ENCODE measurements at places on chromosomes 2 and 18.

- no peak for DNase-seq
Observed at GRCh38 chr18:61998957-61999356, 106.2 kb upstream of the RNF152 start.

DNA sequence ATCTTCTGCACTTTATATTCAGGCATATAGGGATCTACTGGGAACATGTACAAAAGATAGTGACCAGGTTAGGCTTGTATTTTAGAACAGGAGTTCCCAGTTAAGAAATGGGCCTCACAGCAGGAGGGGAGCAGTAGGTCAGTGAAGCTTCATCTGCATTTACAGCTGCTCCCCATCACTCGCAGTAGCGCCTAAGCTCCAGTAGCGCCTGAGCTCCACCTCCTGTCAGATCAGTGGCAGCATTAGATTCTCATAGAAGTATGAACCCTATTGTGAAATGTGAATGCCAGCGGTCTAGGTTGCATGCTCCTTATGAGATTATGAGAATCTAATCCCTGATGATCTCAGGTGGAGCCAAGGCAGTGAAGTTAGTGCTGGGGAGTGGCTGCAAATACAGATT lies 224.4 kb upstream of the CYRIA start:
- DNase-seq = no peak

DNA sequence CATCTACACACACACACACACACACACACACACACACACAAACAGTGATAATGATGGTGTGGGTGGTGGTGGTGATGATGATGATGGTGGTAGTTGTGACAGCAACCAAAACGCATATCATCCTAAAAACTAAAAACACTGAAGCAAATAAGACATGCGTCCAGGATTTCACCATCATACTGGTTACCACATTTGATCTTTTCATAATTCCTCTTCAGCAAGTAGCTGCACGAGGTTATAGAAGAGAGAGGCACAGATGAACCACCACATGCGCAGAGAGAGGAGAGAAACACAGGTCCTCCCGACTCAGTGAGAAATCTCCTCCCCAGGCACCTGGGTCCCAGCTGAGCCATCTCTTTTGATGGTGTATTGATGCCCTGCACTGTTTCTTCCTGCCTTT lies 393.3 kb downstream of the METTL4 start:
- DNase-seq = no peak

DNA sequence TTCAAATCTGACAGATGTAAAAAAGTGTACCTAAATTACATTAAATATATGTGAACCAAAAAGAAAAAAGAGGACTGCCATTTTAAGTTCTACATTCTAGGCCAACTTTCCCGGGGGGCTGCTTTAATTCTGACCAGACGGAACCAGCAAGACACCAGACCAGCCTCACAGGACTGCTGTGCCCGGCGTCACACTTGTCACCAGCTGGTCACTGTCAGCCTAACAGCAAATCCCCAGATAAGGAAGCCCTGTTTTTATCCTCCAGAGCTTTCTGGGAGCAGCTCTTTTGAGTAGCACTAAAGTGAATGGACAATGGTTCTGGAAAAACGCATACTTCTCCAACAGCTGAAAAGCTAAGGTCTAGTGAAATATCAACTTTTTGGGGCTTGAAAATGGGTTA lies 35.6 kb downstream of the CYB5A start:
- no peak for DNase-seq

DNA sequence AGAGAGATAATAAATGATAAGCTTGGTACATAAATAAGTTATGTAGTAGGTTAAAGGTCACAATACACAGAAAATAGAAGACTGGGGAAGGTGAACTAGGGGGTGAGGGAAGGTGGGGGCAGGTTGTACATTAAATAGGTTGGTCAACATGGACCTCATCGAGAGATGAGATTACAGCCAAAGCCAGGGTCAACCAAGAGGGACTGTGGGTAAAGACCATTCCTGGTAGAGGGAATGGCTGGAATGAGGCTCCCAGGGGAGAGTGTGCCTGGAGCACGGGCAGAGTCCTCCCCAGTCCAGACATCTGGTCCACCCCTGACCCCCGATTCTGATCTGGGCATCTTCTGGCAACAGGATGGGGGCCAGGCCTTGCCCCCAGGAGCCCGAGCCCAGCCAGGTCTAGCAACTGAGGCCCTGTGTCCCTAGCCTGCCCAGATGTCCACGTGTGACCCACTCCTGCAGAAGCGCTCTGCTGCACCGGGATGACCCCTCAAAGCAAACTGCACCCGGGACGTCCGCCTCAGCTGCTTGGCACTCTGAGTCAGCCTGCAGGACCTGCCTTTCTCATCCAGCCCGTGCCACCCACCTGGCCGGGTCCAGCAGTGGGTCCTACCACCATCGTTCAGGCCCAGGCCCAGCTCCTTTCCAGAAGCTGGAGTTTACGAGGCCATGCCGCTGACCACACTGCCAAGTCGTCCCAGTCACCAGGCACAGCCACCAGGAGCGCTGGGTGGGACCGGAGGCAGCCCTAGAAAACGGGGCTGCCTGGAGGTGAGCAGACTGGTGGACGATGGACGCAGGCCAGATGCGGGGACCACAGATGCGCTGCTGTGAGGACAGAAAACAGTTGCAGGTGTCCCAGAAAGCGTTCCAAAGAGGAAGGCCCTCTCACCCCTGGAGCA lies 56.2 kb upstream of the ID2 start:
- DNase-seq = no peak

DNA sequence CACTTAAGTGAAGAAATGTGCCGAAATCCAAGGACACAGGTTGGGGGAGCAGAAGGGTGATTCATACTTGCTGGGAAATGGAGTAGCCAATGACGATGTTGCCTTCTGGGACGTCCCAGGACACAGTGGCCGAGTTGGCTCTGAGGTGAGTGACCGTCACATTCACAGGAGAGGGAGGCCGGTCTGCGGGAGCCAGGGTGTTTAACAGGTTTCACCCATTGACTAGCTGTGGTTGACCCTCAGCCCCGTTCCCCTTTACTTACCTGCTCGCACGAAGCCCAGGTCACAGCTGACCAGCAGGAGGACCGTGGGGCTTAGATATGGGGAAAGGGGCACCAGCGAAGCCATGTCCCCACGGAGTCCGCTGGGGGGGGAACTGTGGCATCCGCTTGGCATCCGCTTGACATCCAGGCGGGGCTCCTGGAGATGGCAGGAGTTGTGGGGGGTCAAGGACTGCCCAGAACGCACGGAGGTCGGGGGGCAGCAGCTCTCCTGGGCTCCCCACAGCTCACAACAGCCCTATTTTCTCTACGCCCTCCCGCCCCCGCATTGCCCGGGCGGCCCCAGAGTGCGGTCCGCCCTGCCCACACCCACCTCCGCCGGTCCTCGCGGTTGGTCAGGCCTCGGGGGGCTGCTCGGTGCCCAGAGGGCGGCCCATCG lies 586 bp downstream of the FNDC4 start:
- DNase-seq = no peak

DNA sequence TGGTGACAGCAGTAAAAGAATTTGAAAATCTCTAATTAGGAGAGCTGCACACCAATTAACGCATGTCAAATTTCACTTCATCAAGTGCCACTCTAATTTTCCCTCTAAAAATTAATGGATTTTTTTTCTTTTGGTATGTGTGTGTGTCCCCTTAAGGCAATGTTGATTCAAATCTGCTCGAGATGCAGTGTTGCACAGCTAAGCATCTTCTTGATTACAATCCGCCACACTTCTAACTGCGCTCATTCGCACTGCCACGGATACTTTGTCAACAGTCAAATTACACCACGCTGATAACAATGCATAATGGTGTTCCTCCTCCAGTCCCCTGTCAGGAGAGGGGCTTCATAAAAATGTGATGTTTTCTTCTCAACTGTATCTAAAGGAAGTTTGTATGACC lies 261.4 kb downstream of the MEIS1 start:
- DNase-seq = no peak

DNA sequence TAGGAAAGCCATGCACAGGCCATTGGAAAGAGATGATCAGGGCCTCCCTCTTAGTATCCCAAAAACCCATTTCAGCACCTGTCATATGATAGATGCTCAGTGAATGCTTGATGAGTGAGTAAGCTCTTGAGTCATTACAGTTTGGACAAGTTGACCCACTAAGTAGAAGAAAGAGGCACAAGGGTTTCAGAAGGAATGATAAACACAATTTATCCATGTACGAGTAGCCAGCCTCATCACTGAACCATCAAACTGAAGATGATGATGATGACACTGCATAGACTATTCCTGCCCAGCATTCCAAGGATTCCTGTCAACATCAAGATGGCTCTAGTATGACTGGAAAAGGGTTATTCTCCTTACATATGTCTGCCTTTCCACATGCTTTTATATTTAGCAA lies 596.0 kb downstream of the BCL11A start:
- DNase-seq = no peak

GRCh38 chr2:20626392-20626697 lies 24.6 kb downstream of the HS1BP3 start:
- no peak for DNase-seq

DNA sequence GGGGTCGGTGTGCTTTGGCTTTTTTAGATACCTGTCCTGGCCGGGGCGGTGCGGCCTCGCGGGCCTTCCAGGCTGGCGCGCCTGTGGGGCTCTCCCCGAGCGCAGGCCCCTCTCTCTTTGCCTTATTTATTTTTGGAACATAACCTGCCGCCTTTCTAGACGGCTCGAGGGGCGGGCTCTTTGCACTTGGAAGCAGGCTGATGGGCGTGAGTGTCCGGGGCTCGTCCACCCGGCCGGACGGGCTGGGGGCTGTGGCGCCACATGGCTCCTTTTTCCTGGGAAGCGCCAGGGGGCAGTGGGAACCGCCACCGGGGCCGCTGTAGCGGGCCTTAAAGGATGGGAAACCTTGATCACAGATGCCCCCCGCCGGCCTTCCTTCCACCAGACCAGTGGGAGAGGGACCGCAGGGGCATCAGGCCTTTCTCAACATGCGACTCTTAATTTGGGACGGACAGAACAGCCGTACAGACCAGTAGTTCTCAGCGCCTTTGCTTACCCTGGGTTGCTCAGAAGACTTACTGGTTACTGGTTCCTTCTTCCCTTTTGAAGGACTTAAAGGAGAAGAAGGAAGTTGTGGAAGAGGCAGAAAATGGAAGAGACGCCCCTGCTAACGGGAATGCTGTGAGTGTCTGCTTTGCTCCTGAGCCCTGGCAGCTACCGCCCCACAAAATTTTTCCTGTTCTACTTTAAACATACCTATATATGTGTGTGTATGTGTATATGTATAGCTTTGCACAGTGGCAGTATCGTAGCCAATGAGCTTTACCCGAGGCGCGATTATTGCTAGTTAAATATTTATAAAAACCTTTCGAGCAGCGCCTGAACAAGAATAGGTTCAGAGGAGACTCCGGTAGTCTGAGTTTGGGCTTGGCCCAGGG lies 2.7 kb downstream of the PTMA start:
- DNase-seq = peak; percentile 30

DNA sequence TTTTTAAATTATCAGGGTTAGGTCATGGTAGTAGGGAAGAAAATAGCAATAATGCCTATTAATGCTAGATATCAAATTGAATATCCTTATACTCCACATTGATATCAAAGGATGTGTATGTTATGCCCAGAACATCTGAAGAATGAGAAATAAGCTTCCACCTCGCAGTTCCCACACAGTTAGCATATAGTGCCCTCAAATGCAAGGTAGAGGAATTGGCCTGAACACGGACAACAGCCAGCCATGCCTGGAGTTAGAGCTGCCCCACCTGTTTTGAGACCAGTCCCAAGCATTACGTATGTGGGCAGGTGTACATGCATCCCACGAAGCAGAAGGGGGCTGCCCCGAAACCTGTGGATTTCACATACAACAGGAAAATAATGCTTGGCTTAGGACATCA lies 79.6 kb downstream of the SUMO1 start:
- DNase-seq = no peak

DNA sequence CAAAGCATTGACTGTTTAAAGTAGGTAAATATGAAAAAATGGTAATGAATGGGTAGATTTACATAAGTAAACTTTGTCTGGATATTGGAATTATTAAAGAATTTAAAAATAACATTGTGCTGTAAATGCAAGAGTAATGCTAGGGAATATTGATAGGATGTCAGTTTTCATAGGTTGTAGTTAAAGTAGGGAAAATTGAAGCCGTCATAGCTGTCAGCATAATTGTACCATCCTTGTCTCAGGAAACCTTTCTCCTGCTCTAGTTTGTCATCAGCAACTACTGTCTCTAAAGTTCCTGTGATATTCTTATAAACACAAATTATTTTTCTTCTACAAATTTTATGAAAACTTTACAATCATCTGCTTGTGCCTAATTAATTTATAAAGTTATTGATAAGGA lies 10.1 kb upstream of the SPAG16 start:
- DNase-seq = no peak

GRCh38 chr2:107502539-107502938 lies 324.2 kb upstream of the RGPD4 start:
- no peak for DNase-seq

DNA sequence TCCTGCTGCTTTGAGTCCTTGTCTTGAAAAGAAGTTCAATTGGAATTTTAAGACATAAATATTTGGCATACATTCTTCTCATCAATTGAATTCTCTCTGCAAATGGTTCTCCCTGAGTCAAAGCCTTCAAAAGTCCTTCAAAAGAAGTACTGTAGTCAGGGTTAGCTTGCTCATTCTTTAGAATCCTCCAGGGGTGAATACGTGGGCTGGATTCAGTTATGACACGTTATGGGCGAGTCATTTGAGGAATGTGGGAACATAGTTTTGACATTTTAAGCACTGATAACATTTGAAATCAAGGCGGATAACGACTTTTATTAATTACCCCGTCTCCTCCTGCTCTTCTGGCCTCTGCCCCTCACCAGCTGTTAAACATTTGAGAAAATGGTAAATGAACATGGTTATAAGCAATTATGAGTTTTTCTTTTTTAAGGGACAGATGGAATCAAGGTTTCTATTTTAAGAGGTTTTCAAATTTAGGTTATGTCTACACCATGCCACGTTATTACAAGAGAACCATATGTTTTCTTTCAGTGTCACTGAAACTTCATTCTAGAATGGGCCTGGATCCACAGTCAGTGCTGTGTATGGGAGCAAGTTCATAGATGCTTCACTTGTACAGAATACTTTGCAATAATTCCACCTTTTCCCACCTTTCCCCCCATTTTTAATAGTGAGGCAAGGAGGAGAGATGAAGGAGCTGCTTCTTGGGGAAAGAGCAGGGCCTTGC lies 273.1 kb downstream of the TSN start:
- DNase-seq = no peak

DNA sequence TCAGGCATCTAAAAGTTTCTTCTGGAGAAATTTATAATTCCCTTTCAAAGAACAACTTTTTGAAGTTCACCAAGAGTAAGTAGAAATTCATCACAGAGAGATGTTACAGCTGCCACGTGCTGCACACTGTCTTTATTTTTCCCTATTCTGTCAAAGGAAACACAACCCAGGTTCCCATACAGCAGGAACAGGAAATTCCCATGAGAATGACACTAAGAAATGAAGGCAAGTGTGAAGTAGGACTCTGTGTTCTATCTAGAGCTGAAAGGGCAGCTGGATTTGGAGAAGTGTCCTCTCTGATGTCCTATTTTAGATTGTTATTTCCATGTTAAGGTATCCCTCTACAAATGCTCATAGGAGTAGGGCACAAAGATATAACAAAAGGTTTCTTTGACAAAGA lies 58.8 kb downstream of the PID1 start:
- DNase-seq = no peak
